ENCODE measurements at places on chromosomes 1 and 21. TPM values are rescaled to one million over a fixed set of nuclear protein-coding genes. Genes with fewer than 3 reads are reported as not detected.

The FAM163A gene
- total RNA-seq, result not detected

The AADACL4 gene
- 0.16 TPM for total RNA-seq

The LCE1C gene
- not detected for total RNA-seq

The CITED4 gene
- total RNA-seq, result 78.6 TPM

The NEGR1 gene
- total RNA-seq, result 10.2 TPM

The BRINP3 gene
- 1.8 TPM for total RNA-seq

The B3GALT6 gene
- total RNA-seq, result 20.3 TPM

The PINK1 gene
- total RNA-seq, result 72.7 TPM

The ETNK2 gene
- total RNA-seq, result 33.3 TPM

The UBE2U gene
- total RNA-seq, result not detected

The C8B gene
- total RNA-seq, result not detected

The CFHR5 gene
- not detected for total RNA-seq

The RNU1-1 gene
- total RNA-seq, result 8,605 TPM

The DYNLT5 gene
- total RNA-seq, result 1.4 TPM

The SFN gene
- total RNA-seq, result 44.7 TPM

The C1orf21 gene
- 18.3 TPM for total RNA-seq

The KANK4 gene
- 0.50 TPM for total RNA-seq

The FAM3B gene
- total RNA-seq, result 19.4 TPM

The OR2L8 gene
- total RNA-seq, result not detected

The ZBTB18 gene
- total RNA-seq, result 19.8 TPM

The LGALS8 gene
- 53.3 TPM for total RNA-seq

The CLDN17 gene
- not detected for total RNA-seq

The TFB2M gene
- 10.8 TPM for total RNA-seq

The CCDC27 gene
- not detected for total RNA-seq

The PYHIN1 gene
- total RNA-seq, result 3.9 TPM

The GJA9 gene
- not detected for total RNA-seq

The GPR25 gene
- total RNA-seq, result 0.19 TPM

The EFNA3 gene
- total RNA-seq, result 1.7 TPM

The PLK3 gene
- total RNA-seq, result 24.3 TPM

All from kidney (tissue), 22 donors.